CD4-positive, alpha-beta T cell treated with Interleukin-6 for 4 hours (primary cell): ENCODE measurements at places on chromosomes 16 and 17.

GRCh38 chr16:73355981-73356380 lies 308.1 kb upstream of the ZFHX3 start:
- no peak for DNase-seq

- no peak for DNase-seq
Measured at GRCh38 chr17:40510328-40510648, 8.9 kb upstream of the TNS4 start.

- DNase-seq = peak; percentile 55
Measured at GRCh38 chr17:81537343-81537855, 9.2 kb downstream of the FSCN2 start.

DNA sequence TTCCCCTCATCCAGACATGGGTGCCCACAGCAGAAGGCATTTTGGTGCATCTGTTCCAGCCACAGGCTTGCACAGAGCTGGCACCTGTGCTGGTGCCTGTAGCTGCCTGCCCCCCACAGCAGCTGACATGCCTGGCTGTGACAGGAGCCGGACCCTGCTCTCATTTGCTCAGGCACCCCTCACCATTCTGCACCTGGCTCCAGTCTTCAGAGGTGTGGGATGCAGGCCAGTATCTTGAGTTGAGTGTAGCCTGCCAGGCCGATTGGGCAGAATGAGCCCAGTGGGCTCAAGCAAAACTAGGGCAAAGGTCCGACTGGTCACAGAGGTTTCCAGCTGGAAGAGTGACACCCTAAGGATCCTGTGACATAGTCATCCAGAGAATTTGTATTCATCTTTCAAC lies 887.7 kb downstream of the CDH11 start:
- no peak for DNase-seq

GRCh38 chr16:67847064-67847861 lies at the start of gene CENPT:
Gene CENPT, minus strand, starts transcription at chr16:67847693. Its CDS starts 13,834 bp downstream, at chr16:67833859.
- no peak for DNase-seq

GRCh38 chr16:87132361-87133014 lies 184.7 kb downstream of the C16orf95 start:
- no peak for DNase-seq

DNA sequence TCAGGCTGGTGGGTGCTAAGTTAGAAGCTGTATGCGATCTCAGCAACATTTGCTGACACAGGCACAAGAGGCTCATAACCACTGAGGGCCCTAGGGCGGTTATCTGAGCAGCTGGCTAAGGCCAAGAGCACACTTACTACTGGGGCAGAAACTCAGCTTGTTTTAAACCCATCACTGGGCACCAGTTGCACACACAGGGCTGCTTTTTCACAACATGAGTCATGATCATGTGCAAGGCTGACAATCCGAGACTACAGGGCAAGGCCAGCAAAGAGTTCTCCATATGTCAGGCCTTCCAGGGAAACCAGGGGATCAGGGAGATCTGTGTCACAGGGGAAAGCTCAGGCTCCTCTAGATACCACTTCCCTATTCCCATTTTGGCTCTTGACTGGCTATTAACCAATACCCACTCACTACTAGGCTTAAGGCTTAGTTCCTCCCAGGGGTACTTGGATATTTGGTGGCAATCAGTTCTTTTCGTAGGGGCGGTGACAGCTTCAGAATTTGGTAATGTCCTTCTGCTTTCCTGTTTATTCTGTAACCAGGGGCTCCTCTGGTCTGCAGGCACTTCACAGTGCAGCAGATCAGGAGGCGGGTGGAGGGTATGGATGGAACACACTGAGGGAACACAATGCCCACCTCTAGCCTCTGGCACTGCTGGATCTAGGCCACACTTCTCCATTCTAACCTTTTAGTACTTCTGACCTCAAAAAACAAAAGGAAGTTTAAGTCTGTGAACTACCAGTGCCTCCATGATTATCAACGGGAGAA lies 44.9 kb upstream of the ERN1 start:
- no peak for DNase-seq
